ENCODE measurements at places on chromosomes 4 and X.

- DNase-seq, result no peak
Measured at GRCh38 chr4:15018361-15018760, 16.1 kb downstream of the CPEB2 start.

DNA sequence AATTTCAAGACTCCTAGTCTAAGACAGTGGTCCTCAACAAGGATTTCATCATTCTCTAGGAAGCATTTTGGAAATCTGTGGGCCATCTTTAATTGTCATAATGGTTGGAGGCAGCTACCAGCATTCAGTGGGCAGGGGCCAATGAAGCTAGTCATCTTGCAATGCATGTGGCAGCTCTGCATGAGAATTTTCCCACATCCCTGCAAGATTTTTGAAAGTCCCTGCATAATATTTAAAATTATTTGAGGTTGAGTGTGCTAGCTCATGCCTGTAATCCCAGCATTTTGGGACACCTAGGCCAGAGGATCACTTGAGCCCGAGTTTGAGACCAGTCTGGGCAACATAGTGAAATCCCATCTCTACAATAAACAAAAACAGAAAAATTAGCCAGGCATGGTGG, 44.0 kb downstream of the PCYT1B start:
- DNase-seq, result no peak

- DNase-seq, result no peak
Measured at GRCh38 chr4:141416677-141417363, 196.1 kb downstream of the ZNF330 start.

DNA sequence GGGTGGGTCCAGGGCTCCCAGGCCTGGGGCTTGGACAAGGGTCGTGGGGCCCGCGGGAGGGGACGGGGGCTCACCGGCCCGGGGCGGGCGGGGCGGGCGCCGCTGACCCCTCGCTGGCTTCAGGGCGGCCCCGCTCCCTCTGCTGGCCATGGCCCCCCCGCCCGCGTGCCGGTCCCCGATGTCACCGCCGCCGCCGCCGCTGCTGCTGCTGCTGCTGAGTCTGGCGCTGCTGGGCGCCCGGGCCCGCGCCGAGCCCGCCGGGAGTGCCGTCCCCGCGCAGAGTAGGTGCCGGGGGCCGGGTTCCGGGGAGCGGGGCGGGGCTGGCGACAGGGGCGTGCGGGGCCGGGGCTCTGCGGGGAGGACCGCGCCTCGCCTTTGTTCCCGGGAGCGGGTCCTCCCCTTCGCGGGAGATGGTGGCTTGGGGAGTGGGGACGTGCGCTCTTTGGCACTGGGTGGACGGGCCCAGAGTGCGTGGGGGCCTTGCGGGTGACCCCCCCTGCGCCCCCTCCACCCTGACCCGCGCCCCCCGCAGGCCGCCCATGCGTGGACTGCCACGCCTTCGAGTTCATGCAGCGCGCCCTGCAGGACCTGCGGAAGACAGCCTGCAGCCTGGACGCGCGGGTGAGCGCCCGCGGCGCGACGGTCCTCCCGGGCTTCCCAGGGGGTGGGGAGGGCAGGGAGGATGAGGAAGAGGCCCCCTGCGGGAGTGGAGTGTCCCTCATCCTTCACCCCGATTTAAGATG, 16.8 kb upstream of the NAT8L start:
- DNase-seq, result no peak

DNA sequence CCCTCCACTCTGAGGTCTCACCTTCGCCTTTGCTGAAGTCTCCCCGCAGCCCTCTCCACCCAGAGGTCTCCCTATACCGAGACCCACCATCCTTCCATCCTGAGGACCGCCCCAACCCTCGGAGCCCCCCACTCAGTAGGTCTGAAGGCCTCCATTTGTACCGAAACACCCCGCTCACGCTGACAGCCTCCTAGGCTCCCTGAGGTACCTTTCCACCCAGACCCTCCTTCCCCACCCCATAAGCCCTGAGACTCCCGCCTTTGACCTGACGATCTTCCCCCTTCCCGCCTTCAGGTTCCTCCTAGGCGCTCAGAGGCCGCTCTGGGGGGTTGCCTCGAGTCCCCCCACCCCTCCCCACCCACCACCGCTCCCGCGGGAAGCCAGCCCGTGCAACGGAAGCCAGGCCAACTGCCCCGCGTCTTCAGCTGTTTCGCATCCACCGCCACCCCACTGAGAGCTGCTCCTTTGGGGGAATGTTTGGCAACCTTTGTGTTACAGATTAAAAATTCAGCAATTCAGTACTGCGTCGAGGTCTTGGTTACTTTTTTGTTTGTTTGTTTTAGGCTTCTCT, 5.0 kb downstream of the SOD3 start:
- no peak for DNase-seq

- no peak for DNase-seq
Measured at GRCh38 chr4:23084559-23085248, 392.0 kb downstream of the GBA3 start.

GRCh38 chrX:154648931-154649330, 4.4 kb downstream of the CTAG2 start:
- DNase-seq, result no peak

DNA sequence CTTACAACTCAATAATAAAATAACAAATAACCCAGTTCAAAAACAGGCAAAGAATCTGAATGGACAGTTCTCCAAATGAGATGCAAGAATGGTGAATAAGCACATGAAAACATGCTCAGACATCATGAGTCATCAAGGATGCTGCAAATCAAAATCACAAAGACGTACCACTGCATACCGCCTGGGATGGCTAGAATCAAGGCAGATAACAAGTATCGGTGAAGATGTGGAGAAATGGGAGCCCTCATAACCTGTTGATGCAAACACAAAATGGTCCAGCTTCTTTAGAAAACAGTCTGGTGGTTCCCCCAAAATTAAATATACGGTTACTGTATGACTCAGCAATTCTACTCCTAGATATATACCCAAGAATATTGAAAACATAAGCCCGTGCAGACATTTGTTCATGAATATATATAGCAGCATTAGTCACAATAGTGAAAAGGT, 32.5 kb downstream of the AKAP4 start:
- DNase-seq, result no peak

- DNase-seq, result no peak
Measured at GRCh38 chrX:119880076-119880475, 8.4 kb downstream of the NDUFA1 start.

GRCh38 chr4:7074426-7074825, 6.6 kb upstream of the GRPEL1 start:
- no peak for DNase-seq

DNA sequence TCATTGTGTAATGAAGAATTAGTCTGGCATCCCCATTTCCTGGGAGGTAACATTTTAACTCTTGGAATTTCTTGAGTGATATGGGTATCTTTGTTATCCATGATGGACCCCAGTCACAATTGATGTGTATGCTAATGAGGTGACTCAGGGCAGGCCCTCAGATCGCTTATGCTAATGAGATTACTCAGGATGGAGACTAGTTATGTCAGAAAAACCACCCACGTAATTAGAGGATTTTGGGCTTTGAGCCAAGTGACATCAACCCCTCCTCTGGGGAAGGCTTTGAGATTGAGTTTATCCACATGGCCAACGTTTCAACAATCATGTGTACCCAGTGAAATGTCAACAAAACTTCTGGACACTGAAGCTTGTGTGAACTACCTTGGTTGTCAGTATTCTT, 772.7 kb downstream of the STPG2 start:
- peak; percentile 5 for DNase-seq

GRCh38 chr4:24105327-24106038, 215.6 kb upstream of the PPARGC1A start:
- DNase-seq, result no peak

GRCh38 chr4:98027827-98028226, 115.4 kb downstream of the STPG2 start:
- DNase-seq, result no peak
